Activated CD8-positive, alpha-beta T cell treated with anti-CD3 and anti-CD28 coated beads for 36 hours (primary cell): ENCODE measurements at places on chromosomes 3 and 15.

GRCh38 chr3:48591886-48592518 is 3.1 kb downstream of the COL7A1 start:
- peaks cover 26% of the 10 kb centered on the region for H3K27me3 ChIP-seq
- no peak for DNase-seq
- H3K4me1 ChIP-seq: peaks cover 5% of the 10 kb centered on the region
- H3K4me3 ChIP-seq: no peak overlapping the region
- H3K36me3 ChIP-seq: no peaks in the 10 kb centered on the region

- H3K27me3 ChIP-seq: no peaks in the 10 kb centered on the region
- no peak for DNase-seq
- H3K4me3 ChIP-seq: no peak overlapping the region
- H3K36me3 ChIP-seq: no peaks in the 10 kb centered on the region
Measured at GRCh38 chr3:42115215-42115614, 24.1 kb downstream of the TRAK1 start.

GRCh38 chr3:47517937-47518336 is 4.4 kb upstream of the ELP6 start:
- no peak overlapping the region for H3K27ac ChIP-seq
- no peaks in the 10 kb centered on the region for H3K27me3 ChIP-seq
- H3K4me1 ChIP-seq: peaks cover 9% of the 10 kb centered on the region

DNA sequence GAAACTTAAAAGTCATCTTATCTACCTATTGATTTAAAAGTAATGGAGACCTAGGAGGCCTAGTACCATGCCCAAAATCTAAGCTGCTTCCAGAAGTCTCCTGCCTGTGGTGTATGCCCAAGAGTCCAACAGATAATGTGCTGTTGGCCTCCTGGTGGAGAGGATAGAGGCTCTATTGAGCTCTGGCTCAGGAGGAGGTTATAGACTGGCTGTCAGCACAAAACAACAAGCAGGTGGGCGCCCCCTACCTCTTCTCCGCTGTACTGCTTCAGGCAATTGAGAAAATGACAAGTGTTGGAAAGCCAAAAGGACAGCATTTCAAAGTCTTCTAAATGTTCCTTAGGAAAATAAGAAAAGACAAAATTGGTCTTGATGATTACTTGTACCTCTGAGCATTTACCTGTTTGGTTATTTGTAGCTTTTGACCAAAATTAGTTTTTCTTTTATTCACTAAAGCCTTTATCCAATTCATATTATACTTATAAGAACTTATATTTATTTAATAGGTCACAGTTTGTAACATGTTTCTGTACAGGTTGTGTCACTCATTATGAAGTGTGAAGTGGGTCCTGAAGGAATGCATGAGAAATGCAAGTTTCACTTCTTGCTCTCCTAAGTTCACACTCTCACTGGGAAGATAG is 17.2 kb upstream of the GNB5 start:
- peak; percentile 90 for DNase-seq
- no peaks in the 10 kb centered on the region for H3K36me3 ChIP-seq
- no peaks in the 10 kb centered on the region for H3K27me3 ChIP-seq
